ENCODE measurements at places on chromosomes 16 and 17.
A peak's percentile ranks its signal among the peaks of the same experiment; 100 is the strongest.

- no peak for DNase-seq
Measured at GRCh38 chr16:28531777-28532744, 6.7 kb downstream of the NUPR1 start.

- DNase-seq = no peak
Measured at GRCh38 chr17:1779571-1780131, 17.8 kb downstream of the SERPINF1 start.

GRCh38 chr16:79562166-79562823 lies 38.2 kb downstream of the MAF start:
- DNase-seq = no peak

DNA sequence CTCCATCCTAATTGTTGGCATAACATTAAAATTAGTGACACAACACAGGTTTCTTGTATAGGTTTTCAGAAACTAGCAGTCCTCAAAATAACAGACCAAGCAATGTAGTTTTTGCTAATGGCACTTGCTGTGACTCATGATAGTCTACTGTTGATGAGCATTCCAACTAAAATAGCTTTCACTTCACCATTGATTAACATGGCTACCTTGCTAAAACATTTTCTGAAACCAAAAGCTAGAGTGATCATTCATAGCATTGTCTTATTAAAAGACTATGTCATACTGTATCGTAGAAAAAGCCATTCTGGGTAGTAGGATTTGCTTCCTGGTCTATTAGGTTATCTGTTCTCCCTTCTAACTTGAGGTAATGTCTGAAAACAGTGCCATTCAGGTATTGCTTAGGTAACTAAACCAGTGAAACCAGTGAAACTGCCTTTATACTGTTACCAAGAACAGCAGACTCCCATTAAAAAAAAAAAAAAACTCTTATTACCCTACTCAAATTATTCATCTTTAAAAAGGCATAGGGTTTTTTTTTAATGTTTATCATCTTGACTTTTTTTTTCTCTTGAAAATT lies 2.5 kb upstream of the CLTC start:
- DNase-seq = no peak

- DNase-seq = no peak
Measured at GRCh38 chr17:71427801-71428200, 693.0 kb upstream of the SOX9 start.

DNA sequence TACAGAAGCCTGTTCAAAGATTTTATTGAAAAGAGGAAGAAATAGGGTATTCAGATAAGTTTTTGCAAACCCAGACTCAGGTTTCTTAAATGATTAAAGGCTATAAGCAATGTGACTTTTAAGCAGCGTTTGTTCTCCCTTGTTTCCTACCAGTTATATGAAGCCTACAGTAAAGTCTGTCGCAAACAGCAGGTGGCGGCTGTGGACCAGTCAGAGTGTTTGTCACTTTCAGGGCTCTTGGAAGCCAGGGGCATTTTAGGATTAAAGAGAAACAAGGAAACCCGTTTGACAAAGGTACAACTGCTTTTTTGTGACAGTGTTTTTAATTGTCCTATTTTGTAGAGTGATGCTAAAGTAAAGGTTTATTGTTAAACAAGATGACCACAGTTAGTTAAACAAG lies 7.7 kb upstream of the RARA start:
- no peak for DNase-seq

- DNase-seq = no peak
Measured at GRCh38 chr17:72952641-72953315, 139.7 kb downstream of the SLC39A11 start.

DNA sequence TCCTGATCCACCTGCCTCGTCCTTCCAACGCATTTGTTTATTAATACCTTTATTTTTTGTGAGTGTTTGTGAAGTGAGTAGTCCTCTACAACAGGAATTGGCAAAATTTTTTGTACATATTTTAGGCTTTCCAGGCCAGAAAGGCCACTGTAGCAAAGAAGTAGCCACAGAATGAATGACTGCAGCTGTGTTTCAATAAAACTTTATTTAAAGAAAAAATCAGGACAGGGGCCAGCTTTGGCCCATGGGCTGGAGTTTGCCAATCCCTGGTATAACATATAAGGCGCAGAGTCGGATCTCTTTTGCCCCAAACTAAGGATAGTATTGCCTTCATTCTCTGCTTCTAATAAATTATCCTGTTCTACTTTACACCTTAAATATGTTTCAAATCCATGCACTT lies 198.0 kb upstream of the COX10 start:
- no peak for DNase-seq

DNA sequence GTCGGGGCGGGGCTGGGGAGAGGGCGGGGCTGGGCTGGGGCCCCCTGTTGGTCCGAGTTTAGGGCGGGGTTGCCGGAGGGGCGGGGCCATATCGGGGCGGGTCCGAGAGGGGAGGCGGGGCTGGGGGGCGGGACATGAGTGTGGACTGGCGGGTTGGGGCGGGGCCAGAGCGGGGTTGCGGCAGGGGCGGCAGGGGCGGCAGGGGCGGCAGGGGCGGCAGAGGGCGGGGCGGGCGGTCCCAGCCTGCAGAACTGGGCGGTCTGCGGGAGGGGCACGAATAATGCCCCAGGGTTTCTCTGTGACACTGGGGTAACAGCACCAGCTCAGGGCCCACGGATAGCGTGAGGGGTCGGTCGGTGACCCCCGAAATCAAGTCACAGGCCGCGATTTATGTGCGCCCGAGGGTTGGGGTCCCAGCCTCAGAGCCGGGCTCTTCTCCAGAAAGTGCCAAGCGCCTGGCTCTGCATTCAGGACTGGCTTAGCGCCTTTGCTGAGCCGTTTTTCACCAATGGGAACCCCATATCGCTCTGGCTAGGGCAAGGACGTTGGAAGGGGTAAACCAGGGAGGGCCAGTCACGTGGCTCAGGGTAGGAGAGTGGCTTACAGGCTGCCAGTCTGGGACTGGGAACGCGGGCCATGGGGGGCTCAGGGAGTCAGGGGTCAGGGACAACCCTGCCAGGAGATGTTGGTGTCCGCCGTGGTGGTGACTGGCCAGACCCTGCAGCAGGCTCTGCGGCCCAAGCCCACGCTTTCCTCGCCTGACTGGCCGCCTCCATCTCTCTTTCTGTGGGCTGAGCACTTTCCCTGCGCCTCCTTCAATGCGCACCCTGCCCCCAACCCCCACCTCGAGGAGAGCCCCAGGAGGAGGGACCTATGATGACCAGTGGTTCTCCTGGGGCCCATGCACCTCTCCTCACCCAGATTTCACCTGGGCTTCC lies 1.2 kb upstream of the METTL26 start:
- DNase-seq = no peak

DNA sequence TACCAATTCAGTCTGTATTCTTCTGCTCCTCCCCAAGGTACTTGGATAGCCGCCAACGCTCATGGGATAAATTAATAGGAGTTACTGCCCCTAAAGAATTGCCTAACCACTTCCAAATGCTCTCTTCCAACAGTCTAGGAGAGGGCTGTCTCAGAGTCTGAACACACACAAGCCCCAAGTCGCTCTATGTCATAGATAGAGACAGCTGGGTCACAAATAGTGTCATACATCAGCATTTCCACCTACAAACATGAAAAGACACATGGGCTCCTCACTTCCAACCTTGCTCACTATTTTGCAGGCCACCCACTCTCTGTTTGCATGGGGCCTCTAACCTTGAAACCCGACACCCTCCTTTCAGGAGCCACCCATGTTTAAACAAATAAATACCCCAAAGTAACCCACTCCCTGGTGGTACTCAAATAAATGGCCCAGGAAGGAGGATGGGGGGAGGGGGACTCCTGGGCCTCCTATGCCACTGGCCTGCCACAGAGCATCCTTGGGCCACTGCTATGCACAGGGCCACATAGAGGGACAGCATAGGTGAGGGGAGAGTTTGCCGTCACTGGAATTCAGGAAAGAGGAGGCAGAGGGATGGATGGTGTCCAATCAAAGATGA lies 265.9 kb downstream of the SOX9 start:
- peak; percentile 67 for DNase-seq

GRCh38 chr17:9173386-9173983 lies 152.2 kb downstream of the NTN1 start:
- DNase-seq = no peak

GRCh38 chr16:73151225-73151624 lies 103.3 kb upstream of the ZFHX3 start:
- DNase-seq = no peak
